ENCODE measurements at places on chromosomes 13 and 19. TPM values are rescaled to one million over a fixed set of nuclear protein-coding genes. Genes with fewer than 3 reads are reported as not detected.

POP4 gene
- 53.7 TPM for total RNA-seq

- DNase-seq: peak; percentile 44
These were observed 17.4 kb downstream of the VASP start for GRCh38 chr19:45524575-45525129.

SLC25A23 gene
- total RNA-seq: 72.2 TPM

KLK10 gene
- 0.38 TPM for total RNA-seq

GRCh38 chr13:71274923-71275608 is 591.9 kb downstream of the DACH1 start:
- DNase-seq: no peak

DNA sequence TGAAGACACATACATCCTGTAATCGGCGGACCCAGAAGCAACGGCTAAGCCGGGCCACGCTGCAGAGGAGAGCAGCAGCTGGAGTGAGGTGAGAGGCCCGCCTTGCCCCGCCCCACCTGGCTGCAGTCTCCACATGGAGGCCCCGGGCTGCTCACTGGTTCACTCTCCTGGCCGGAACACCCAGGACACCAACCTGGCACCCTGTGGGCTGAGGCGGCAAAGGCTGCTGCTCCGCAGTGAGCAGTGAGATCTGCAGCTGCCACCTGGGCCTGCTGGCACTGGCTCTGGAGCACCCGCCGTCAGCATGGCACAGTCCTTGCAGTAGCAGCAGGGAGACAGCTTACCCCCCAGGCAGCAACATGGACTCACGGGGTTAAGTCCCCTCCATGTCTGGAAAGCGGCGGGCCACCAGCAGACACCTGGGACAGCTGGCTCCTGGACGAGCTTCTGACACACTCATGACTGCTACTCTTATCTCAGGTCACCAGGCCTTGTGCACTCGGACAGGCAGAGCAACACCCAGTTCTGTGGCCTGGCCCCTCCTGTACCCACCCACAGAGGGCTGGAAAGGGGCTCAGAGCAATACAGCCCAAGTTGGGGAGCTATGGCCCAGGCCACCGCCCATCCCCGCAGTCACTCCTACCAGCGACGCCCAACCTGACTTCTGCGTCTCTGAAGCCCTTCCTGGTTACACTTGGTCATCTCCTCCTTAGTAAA is 13.2 kb upstream of the KPTN start:
- DNase-seq: no peak

SCGB2B2 gene
- total RNA-seq: 0.92 TPM

DNA sequence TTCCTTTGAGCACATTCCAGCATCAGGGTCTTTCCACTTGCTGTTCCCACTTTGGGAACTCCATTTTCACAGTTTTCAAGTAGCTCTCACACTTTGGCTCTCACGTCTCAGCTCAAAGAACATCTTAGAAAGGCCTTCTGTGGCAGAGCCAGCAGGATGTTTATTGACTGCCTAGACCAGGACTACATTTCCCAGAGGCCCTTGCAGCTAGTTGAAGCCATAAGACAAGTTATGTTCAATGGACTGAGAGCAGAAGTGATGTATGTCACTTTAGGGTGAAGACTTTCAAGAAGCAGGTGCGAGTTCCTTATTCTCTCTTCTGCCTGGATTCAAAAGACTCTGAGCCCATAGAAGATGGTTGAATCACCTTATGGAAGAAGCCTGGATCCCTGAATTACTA is 4.3 kb upstream of the HAUS5 start:
- no peak for DNase-seq

GRCh38 chr13:50940509-50940908 is 30.9 kb downstream of the RNASEH2B start:
- DNase-seq: no peak

GRCh38 chr19:29800100-29800825 is 11.5 kb upstream of the CCNE1 start:
- no peak for DNase-seq

DNAJC15 gene
- 28.1 TPM for total RNA-seq

NALCN gene
- 8.8 TPM for total RNA-seq

DNA sequence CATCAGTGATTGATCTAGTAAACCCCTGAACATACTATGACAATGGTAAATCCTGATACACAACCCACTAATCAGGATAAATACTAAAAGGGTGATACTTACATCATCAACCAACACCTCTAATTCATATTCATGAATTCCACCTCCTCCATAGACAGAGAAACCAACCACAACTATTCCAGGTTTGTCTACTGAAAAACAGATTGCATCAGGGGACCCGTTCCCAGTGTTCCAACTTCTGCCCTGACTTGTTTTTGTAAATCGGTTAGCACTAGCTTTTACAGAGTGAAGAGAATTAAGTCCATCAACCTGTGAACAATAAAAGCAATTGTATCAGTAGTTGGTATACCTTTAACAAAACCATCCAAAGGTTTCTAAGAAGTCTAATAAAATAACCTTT is 149.2 kb downstream of the MYCBP2 start:
- DNase-seq: no peak

SELENOV gene
- not detected for total RNA-seq

DNA sequence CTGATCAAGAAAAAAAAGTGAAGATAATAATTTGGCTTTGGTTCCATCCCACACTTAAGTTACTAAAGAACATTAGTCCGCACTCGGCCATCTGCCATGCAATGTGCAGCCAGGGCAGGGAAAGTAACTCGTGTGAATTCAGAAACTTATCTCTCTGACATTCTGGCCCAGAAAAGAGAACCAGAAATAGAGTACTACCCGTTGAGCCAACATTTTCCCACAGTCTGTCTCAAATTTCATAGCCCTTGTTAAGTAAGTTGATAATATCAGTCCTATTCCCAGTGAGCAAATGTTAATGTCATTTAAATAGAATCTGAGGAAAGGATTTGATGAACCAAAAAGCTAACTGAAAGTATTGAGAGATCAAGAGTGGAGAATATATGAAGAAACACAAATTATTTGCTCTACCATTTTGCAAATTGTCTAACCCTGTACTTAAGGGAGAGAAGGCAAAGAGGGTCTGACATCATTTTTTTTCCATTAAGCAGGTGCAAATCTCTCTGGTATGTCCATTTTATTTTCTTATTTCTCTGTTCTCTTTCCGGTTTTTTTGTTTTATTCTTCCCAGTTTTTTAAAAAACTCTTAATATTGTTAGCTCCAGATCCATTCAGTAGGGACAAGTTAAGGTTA is 156.3 kb downstream of the NDFIP2 start:
- peak; percentile 74 for DNase-seq

FXYD1 gene
- total RNA-seq: 575 TPM

SCEL gene
- total RNA-seq: not detected

DNA sequence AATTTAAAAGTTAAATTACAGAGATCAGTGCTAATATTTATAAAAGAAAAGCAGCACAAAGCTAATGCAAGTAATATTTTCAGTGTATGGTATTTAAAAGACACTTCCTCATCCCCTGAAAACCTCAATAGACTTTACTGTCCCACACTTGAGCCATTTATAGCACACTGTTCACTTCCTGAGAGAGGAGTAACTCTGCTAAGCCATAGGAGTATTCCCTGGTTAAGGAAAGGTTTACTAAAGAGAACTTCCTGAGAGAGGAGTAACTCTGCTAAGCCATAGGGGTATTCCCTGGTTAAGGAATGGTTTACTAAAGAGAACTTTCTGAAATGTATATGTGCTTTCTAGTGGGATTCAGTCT is 159.4 kb downstream of the NHLRC3 start:
- no peak for DNase-seq

PEAK3 gene
- 0.27 TPM for total RNA-seq

CACNG6 gene
- total RNA-seq: not detected

RNF113B gene
- not detected for total RNA-seq

DNA sequence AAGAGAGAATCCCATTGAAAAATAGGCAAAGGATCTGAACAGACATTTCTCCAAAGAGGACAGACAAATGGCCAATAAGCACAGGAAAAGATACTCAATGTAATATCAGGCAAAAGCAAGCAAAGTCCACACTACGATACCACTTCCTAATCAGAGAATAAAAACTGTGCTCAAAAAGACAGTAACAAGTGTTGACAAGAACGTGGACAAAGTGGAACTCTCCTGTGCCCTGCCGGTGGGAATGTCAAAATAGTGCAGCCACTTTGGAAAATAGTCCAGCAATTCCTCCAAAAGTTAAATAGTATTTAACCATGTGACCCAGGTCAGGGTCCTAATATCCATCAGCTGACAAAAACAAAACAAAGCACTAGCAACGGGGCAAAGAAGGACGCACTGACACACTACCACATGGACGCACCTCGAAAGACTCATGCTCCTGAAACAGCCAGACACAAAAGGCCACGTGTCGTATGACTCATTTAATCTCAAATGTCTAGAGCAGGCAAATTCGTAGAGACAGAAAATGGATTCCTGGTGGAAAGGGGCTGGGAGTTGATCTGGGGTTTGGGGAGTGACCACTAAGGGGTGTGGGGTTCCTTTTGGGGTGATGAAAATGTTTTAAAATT is 5.2 kb downstream of the MIER2 start:
- DNase-seq: no peak

- DNase-seq: no peak
These were observed 18.9 kb downstream of the ARID3A start for GRCh38 chr19:944663-945241.

GRCh38 chr13:28529836-28530235 is 34.9 kb upstream of the FLT1 start:
- no peak for DNase-seq

BRSK1 gene
- 5.8 TPM for total RNA-seq

SERP2 gene
- total RNA-seq: 12.0 TPM

LGALS14 gene
- total RNA-seq: not detected

DNA sequence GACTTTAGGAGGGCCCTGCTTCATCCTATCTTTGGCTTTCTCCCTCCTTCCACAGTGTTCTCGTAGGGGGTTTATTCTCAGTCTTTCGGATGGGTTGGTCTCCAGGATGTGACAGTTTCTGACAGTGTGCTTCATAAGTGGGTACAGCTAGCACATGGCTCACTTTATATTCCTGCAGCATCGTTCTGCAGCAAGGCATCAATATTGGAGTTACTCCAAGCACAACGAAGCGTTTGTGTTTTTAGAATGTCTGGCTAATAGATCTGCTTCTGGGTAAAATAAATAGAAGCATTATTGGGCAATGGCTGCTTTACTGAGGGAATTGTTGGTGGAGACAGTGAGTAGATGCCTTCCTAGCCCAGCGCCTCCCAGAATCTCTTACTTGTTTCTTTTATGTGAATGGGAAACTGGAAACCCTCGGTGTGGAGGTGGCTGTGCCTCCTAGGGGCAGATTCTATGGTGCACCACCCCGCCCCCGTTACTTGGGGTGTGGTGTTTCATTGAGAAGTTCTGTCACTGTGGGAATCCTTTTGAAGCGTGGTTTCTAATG is 2.0 kb downstream of the FARP1 start:
- DNase-seq: no peak

DNA sequence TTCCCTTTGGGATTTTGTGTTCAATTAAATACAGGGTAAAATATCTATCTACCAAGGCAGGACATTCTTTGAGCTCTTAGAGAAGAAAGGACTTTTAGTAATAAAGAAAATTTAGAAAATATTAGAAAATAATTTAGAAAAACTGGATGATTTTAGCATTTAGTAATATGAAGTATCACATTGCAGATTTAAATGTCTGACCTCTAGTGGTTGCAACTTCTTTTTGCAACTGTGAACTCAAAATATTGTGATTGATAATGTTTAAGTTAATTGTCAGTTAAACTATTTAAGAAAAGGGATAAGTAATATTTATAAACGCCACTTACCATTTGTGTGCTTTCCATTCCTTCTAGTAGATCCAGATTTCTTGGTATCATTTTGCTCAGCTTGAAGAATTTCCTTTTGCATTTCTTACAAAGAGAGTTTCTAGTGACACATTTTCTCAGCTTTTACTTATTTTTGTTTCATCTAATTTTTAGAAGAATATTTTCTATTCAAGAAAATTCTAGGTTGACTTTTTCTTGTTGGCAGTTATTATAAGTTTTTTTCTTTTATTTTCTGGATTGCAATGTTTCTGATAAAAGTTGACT is 10.3 kb upstream of the POSTN start:
- no peak for DNase-seq

DCT gene
- total RNA-seq: not detected

Measured in heart right ventricle (tissue), 16 donors.